ENCODE measurements at places on chromosomes 6 and 20.

- DNase-seq: no peak
Measured at GRCh38 chr6:122180132-122180531, 219.3 kb upstream of the HSF2 start.

- DNase-seq: no peak
Measured at GRCh38 chr6:18121580-18122127, 823 bp downstream of the NHLRC1 start.

DNA sequence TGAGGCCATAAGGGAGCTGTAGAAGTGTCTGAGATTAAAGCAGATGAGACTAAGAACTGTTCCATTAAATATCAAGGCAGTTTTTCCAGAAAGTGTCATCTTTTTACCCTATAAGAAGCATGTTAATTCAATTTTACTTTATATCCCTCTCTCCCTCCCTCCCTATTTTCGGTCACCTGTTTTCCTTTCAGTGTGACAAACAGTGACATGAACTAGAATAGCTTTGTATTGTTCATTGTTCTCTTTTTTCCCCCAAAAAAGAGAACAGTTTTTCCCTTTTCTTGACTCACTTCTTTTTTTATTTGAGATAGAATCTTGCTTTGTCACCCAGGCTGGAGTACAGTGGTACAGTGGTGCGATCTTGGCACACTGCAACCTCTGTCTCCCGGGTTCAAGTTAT is 269.3 kb downstream of the ZFAND3 start:
- DNase-seq: no peak

DNA sequence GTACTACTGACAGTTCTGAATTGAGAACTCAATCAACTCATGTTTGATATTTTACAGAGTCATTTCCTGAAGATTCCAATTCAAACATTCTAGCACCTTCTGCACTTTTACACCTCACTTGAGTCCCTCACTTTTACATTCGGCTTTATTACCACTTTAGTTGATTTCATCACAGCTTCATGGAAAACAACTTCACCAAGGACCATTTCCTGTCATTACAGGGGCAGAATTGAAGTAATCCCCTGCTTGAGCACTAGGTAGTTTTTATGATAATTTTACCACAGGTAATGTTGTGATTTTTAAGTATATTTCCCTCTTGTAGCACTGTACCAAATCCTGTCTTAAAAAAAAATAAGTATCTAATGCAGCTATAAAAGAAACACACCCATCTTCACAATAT is 312.9 kb downstream of the BTBD9 start:
- no peak for DNase-seq

- DNase-seq: no peak
Measured at GRCh38 chr6:46136831-46137230, 7.0 kb downstream of the ENPP4 start.

DNA sequence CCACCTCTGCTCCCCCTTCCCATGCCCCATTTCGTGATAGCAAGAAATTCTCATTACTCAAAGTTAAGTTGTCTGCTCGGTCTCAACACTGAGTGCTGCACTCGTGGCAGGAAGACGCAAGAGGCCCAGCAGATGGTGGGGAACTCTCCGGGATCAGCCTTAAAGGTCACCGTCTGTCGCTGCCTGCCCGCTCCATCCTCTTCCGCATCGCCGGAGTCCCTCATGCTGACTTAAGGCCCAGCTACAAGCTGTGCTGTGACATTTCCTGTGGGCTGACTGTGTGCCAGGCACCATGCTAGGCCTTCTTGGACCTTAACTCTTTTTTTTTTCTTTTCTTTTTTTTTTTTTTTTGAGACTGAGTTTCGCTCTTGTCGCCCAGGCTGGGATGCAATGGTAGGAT is 17.8 kb downstream of the GRM4 start:
- no peak for DNase-seq

GRCh38 chr6:130159956-130160355 is 62.8 kb downstream of the SAMD3 start:
- DNase-seq: no peak

GRCh38 chr6:141700819-141701218 is 431.9 kb upstream of the GJE1 start:
- no peak for DNase-seq

- no peak for DNase-seq
Measured at GRCh38 chr6:124432620-124433019, 529.6 kb upstream of the RNF217 start.

GRCh38 chr6:130008236-130008873 is 10.0 kb upstream of the L3MBTL3 start:
- DNase-seq: no peak

DNA sequence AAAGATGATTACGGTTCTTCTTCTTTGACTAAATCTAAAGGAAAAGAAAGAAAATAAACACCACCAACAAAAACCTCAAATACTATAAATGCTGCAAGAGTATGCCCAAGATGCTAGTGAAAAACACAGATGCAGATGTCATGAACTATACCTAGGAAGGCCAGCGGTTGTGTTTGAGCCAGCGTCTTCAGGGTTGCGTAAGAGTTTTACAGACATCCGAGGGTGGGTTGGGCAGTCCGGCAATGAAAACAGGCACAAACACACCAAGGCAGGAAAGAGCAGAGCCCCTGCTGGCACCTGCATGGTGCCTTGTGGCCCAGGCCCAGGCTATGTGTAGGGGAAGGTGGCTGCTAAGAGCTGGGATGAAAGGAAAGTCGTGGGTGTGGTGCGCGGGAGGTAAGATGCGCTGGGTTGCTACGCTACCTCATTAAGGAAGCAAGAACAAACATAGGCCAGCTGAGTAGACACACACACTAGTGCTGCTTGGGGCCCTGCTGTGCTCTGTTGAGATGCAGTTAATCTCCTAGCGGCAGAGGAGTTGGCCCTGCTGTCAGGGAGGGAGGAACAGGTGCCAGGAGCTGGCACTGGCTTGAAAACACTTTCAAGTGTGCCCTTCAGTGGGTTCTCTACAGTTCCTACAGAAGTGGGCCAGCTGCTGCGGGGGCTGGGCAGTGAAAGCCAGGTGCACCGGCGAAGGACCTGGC is 170.2 kb upstream of the PLN start:
- DNase-seq: no peak

- DNase-seq: no peak
Measured at GRCh38 chr6:22024973-22025467, 271.8 kb downstream of the PRL start.

GRCh38 chr6:169793408-169793807 is 42.0 kb downstream of the ERMARD start:
- no peak for DNase-seq

- no peak for DNase-seq
Measured at GRCh38 chr6:25928562-25929324, 1.7 kb downstream of the SLC17A2 start.

DNA sequence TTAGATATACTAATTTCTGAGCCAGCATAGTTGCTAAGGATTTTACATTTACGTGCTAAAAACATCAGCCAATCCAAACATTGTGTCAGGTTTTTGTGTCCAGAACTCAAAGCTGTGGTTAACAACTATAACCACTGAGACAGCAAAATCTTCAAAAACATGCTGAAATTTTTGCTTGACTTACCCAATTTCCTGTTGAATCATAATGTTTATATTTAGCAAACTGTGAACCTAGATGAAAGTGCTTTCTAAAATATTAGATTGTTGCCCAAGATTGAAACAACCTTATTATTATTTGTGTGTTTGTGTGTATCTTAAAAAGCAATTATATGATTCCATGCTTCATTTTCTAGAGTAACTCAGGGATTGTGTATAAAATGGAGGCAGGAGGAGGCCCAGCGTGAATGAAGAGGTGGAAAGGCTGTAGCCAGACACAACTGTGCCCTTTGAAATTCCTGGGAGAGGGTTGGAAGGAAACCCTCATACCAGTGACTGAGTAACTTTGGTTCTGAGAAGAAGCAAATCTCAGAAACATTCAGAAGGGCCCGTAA is 48.0 kb downstream of the ARMC2 start:
- no peak for DNase-seq

DNA sequence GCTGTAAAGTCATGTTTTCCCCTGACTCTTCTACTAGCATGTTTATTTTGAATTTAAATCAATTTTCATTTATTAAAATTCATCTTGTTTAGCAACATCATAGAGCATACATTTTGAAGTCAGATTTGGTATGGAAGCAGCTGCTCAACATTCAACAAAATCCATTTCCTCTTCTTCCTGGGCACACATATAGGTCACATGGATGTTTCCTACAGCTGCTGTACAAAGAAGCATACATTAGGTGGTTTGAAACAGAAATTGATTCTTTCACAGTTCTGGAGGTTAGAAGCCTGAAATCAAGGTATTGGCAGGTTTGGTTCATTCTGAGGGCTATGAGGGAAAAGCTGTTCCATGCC is 495.2 kb downstream of the RFPL4B start:
- DNase-seq: no peak

DNA sequence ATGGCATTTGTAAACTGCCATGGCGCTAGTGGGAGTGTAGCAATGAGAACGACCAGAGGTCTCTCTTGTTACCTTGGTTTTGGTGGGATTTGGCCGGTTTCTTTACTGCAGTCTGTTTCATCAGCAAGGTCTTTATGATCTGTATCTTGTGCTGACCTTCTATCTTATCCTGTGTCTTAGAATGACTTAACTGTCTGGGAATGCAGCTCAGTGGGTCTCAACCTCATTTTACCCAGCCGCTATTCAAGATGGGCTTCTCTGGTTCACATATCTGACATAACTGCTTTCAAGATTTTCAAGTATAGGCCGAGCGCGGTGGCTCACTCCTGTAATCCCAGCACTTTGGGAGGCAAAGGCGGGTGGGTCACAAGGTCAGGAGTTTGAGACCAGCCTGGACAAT is 1.9 kb upstream of the SFT2D1 start:
- DNase-seq: no peak

- DNase-seq: no peak
Measured at GRCh38 chr20:36941401-36941835, 10.1 kb downstream of the SAMHD1 start.

GRCh38 chr20:20360464-20360863 is 7.4 kb upstream of the INSM1 start:
- DNase-seq: peak; percentile 73

- DNase-seq: no peak
Measured at GRCh38 chr6:158758941-158759479, 60.2 kb downstream of the EZR start.

GRCh38 chr20:63183422-63184146 is 32.3 kb downstream of the YTHDF1 start:
- peak; percentile 67 for DNase-seq

- DNase-seq: no peak
Measured at GRCh38 chr6:169426611-169427010, 173.0 kb upstream of the THBS2 start.

DNA sequence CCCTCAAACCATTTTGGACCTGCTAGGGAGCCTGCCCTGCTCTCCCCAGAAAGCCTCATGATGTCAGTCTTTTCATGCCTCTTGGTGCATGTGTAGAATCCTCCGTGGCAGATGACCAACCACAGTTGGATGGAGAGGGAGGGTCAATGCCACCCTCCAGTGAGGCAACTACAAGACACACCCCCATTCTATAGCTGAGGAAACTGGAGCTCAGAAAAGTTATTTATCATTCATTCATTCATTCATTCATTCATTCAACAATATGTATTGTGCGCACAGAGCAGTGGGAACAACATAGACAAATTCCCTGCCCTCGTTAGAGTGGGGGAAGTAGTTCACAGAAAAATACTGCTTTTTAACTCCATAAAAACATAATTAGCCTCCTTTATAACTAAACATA is 16.8 kb downstream of the SNRPB start:
- no peak for DNase-seq

DNA sequence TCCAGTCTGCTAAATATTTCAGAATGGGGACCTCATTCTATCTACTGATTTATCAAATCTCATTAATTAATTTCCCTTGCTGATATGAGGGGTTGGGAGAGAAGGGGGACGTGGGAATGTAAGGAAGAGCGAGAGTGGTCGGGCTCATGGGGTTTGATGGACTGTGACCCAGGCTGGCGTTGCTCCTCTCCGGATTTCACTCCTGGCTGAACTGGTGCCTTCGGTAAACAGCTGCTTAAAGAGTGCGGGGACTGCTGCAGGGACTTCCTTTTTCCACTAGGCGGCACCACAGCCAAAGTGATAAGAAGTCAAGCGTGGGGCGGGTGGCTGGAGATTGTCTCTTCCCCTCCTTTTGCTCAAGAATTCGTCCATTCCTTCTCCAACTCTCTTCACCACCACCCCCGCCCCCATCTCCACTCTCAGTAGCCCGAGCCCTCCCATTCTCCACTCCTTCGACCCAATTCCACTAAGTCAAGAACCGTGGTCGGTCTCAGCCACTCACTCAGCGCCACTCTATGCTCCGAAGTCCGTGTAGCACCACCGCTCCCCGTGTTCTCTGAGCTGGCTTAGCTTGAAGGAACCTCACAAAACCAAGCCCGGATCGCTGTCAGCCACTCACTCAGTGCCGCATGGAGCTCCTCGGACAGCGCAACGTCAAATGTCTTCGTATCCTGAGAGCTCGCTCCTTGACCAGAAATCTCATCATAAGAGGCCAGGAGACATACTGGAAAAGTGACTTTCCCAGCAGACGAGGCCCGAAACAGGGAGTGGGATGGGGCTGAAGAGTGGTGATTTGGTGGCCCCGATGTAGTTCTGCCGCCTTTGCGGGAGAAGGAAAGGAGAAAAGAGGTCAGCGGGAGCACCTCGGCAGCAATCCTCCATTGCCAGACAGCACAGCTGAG is 9.7 kb downstream of the TRIM31 start:
- DNase-seq: peak; percentile 85

- no peak for DNase-seq
Measured at GRCh38 chr6:46815130-46815529, 21.9 kb downstream of the MEP1A start.

- DNase-seq: no peak
Measured at GRCh38 chr6:67916399-67916798, 718.7 kb upstream of the ADGRB3 start.

- DNase-seq: no peak
Measured at GRCh38 chr6:119658917-119659316, 309.4 kb upstream of the MAN1A1 start.

- no peak for DNase-seq
Measured at GRCh38 chr6:122026582-122027369, 372.7 kb upstream of the HSF2 start.

DNA sequence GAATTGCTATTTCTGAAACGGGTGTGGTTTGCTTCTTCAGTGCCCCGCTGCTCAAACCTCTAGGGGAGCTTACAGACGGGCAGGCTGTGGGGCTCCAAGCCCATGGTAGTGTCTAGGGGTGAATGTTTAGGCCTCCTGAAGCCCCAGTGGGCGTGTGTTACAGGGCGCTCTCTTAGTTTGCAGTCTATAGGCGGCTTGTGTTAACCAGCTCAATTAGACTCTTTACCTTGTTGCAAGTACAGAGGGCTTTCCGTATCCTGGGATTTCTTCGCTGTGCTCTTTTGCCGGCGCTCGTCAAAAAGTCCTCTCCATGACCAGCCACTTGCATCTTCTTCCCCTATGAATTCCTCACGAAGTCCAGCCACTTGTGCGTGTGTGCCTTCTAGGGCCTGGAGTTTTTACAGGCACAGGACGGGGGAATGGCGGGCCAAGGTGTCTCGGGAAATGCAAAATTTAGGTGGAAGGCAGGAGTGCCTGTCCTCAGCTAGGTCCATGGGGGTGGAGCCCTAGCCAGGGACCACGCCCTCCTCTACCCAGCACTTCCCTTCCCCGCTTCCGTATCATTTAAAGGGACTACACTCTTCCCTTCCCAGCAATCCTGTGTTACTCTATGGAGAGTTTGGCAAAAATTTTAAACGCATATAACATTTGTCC is 94.5 kb downstream of the HTR1B start:
- DNase-seq: no peak

Data from head of caudate nucleus (tissue), 42 donors.